ENCODE measurements at places on chromosomes 7 and 10. TPM values are rescaled to one million over a fixed set of nuclear protein-coding genes. Genes with fewer than 3 reads are reported as not detected.

Gene LCOR
- total RNA-seq = 10.6 TPM

Gene DEPP1
- total RNA-seq = 1.2 TPM

Gene ARHGAP21
- 59.1 TPM for total RNA-seq

Gene DNAJC2
- 29.0 TPM for total RNA-seq

Gene MKLN1
- 30.0 TPM for total RNA-seq

Gene SFRP5
- total RNA-seq = not detected

Gene TMEM243
- total RNA-seq = 33.0 TPM

Gene ZNF32
- total RNA-seq = 31.8 TPM

Gene A1CF
- not detected for total RNA-seq

Gene BUB3
- 564 TPM for total RNA-seq

Gene C7orf33
- total RNA-seq = not detected

Gene GPR26
- not detected for total RNA-seq

Gene SMKR1
- 0.40 TPM for total RNA-seq

Gene SLC26A4
- 4.3 TPM for total RNA-seq

Gene EVX1
- total RNA-seq = not detected

Gene LIPF
- not detected for total RNA-seq

Gene HOXA1
- total RNA-seq = 1.3 TPM

Gene ZWINT
- 155 TPM for total RNA-seq

Gene CPVL
- 0.50 TPM for total RNA-seq

Gene ASAH2B
- total RNA-seq = 13.2 TPM

Gene CAV2
- 94.8 TPM for total RNA-seq

Gene MET
- 108 TPM for total RNA-seq

Gene TAS2R16
- not detected for total RNA-seq

Gene PON3
- total RNA-seq = not detected

Gene VOPP1
- total RNA-seq = 83.0 TPM

Gene PLPP4
- total RNA-seq = 27.6 TPM
